ENCODE measurements at places on chromosomes 3 and 15.

DNA sequence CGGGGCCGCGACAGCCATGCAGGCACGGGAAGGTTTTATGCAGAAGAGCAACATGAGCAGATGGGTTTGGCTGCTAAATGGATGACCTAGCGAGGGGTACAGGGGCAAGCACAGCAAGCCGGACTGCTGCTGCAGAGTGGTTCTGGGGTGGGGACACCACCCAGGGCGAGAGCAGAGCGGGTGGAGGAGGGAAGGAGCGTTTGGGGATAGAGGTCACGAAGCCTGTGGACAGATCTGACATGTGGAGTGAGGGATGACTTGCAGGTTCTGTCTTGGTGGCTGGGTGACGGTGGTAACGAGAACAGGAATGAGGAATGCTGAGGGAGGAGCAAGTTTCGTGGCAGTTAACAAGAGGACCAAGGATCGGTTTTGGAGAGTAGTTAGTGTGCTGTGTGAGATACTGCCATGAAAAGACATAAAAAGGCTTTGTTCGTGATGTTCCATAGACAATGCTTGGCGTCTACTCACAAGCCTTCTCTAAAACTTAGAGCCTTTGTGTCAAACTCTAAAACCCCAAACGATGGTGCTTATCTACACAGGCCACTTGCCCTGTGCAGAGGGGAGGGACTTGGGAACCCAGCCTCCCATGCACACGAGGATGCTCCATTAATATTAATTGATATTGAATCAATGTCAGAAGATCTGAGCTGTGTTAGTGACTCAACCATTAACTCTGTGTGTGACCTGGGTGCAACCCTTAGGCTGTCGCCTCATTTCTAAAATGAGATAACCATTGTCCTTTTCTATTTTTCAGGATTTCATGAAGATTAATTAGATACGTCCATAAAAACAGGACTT, 132.7 kb upstream of the SLC2A2 start:
- no peak for DNase-seq

DNA sequence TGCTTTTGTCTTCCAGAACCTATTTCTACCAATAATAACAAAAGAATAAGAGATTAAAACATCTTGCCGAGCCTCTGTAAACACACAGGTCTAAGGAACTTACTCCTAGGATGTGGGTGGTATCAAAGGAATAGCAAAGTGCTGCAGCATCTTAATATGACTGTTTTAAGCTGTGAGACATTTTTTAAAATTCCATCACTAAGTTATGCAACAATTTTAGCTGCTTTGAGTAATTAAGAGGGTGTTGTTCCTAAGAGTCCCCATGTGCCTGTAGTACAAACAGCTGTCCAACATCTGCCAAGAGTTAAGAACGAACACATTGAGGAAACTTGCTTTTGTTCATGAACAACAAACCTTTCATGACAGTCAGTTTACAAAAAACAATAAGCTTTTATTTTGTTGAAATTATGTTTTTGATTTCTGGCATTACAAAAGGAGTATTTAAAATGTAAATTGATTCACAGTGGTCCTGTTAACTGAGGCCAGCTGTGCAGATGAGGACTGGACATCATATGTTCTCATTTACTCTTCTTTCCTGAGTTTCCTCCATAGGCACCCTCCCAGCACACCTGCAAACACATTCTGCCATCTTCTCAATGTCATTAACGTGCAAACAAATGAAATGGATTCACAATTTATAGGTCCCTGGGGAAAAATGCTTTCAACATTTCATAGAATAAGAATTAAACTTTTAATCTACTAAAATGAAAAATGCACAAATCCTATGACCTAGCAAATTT, 337.3 kb upstream of the ARHGEF26 start:
- DNase-seq: no peak

GRCh38 chr3:98574132-98574531, 19.3 kb downstream of the CPOX start:
- DNase-seq: no peak

DNA sequence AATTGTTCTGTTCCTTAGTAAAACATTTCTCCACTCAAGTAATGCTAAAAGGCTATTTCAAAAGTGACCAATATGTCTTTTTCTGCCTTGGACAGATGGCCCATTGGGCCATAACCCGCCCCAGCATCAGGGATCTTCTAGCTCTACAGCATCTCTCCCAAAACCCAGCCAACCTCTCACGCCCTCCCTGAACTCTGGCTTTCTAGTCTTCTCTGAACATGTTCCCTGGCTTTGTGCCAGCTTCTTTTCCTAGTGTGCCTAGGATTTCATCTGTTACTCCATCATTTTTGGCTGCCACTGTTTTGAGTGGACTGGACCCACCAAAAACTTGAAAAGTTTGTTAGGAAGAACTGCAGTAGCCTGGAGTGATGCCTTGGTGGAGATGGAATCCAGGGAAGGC, 30.7 kb downstream of the TRPM1 start:
- no peak for DNase-seq
